Stimulated activated CD8-positive, alpha-beta memory T cell treated with anti-CD3 and anti-CD28 coated beads, Interleukin-12 subunit alpha, Interleukin-12 subunit beta, amount 100 ng/mL, for 4 hours (primary cell): ENCODE measurements at places on chromosomes 16 and 17.

DNA sequence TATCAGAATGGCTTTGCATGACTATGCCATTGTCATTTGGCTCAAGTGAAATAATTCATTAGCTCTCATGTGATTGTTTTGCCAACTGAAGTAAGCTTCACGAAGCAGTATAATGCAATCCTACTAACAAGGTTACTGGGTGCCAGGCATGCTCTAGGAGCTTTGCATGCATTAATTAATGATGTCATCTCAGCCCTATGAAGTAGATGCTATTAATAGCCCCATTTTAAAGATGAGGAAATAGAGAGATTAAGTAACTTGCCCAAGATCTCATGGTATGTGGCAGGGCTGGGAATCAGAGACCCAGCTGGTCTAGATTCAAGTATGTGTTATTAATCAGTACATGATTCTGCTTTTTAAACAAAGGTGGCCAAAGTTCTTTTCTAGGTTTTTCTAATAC lies 14.1 kb downstream of the KRT39 start:
- DNase-seq: no peak

- no peak for DNase-seq
Measured at GRCh38 chr17:76085731-76086366, 6.9 kb downstream of the ZACN start.

GRCh38 chr17:61259360-61259759 lies 140.3 kb upstream of the TBX2 start:
- no peak for DNase-seq

DNA sequence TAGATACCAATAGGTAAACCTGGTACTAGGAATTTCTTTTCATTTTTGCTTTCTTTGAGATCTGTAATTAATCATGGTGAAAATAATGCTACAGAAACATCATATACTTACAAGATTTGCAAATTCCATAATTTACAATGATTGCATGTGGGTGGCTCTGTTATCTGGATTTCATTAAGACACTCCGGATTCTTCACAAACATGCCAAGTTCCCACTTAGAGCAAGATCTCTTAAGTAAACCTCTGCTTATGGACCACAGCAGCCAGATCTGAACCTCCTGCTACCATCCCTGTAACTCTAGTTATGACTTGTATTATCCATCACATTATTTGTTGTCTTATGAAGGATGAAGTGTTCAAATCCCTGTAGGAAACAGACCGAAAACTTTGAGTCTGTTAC lies 424.7 kb downstream of the CDH13 start:
- no peak for DNase-seq
